ENCODE measurements at places on chromosomes 16 and 17.

DNA sequence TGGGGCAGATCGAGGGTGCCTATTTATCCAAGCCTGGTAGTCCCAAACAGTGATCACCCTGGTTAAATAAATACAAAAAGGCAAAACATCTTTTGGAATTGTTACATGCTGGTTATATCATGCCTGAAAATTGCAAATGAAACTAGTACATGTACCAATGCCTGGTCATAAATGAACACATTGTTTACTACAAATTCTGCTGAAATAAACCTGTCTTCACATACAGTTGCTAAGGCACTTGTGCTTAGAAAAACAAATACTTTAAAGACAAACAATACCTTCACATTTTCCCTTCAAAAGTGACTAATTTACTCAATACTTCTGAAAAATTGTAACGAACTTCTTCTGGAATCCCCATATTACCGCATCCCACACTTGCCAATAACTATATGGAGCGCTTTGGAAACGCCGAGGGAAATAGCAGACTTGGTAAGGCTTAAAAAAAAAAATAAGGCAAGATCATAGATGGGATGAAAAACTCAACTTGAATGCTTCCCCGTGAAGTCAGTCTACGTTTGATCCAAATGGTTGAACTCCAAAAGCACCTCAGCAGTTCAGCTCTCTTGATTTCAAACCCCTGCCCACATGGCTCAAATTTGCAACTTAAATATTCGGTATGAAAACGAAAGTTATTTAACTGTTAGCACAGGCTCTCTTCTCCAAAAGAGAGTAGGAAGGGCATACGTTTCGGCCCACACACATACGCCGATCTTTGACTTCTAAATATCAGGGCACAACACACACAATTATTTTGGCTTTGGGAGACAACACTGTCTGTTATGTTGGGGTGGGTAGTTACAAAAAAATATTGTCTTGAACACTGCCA lies 264.5 kb downstream of the NTN1 start:
- DNase-seq, result no peak

DNA sequence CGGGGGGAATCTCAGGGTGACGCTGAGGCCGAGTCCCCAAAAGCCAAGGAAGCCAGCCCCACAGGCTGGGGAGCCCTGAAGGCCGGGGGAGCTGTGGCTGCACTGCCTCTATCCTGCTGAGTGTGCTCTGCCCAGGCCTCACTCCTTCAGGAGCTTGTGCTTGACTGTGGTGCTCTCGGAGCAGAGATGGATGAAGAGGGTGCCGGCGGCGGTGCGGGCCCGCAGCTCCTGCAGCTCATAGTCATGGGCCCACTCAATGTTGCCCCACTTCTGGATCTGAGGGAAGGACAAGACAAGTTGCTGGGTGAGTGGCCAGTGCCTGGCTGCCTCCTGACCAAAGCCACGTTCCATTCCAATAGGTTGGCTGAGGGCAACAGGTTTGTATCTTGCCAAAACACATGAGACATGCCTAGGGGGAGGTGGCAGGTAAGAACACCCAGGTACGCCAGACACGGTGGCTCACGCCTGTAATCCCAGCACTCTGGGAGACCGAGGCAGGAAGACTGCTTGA lies 20.5 kb downstream of the ATPAF2 start:
- no peak for DNase-seq

GRCh38 chr17:54270499-54270898 lies 447.8 kb downstream of the KIF2B start:
- DNase-seq, result no peak

- no peak for DNase-seq
Measured at GRCh38 chr16:30079480-30079879, 3.7 kb downstream of the PPP4C start.

GRCh38 chr16:24070851-24071250 lies 185.3 kb upstream of the CACNG3 start:
- peak; percentile 85 for DNase-seq

GRCh38 chr16:87312008-87312407 lies 5.2 kb downstream of the C16orf95 start:
- no peak for DNase-seq

DNA sequence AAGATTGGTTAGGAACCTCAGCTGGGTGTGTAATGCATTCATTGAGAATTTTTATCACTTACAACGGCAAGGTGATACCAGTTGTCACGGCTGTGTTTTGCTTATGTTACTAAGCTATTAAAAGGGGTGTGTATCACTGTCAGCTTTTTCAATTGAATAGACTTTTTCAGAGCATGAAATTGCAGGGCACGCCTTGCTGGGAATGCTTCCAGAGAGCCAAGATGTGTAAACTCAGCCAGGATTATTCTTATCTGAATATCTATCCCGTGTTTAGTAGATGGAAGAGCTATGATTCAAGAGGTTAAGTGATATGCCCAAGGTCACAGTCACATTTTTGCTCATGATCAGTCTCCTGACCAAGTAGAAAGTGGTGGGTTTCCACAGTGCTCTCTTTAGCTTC lies 6.6 kb upstream of the TEKT3 start:
- no peak for DNase-seq

DNA sequence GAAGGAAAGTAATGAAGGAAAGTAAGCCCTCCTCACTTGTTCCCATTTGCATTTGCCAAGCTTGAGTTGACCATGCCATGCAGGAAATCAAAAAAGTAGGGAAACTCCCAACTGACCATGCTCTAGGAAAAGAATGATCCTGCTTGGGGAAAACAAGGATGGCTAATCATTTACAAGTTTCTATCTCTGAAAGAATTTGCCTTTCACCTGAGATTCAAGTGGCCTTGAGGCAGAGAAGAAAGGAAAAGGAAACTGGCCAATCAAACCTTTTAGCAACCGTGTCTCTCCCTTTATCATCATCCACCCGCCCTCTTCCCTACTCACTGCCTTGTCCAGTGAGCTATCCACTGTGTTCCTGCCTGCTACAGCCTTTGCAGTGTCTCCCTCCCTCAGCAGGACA lies 757.2 kb upstream of the SOX9 start:
- no peak for DNase-seq

- DNase-seq, result peak; percentile 74
Measured at GRCh38 chr16:3458852-3459361, 15.4 kb downstream of the NAA60 start.

GRCh38 chr17:13753154-13753553 lies 151.4 kb upstream of the HS3ST3A1 start:
- no peak for DNase-seq

GRCh38 chr17:33012522-33013033 lies 20.9 kb downstream of the SPACA3 start:
- DNase-seq, result no peak

DNA sequence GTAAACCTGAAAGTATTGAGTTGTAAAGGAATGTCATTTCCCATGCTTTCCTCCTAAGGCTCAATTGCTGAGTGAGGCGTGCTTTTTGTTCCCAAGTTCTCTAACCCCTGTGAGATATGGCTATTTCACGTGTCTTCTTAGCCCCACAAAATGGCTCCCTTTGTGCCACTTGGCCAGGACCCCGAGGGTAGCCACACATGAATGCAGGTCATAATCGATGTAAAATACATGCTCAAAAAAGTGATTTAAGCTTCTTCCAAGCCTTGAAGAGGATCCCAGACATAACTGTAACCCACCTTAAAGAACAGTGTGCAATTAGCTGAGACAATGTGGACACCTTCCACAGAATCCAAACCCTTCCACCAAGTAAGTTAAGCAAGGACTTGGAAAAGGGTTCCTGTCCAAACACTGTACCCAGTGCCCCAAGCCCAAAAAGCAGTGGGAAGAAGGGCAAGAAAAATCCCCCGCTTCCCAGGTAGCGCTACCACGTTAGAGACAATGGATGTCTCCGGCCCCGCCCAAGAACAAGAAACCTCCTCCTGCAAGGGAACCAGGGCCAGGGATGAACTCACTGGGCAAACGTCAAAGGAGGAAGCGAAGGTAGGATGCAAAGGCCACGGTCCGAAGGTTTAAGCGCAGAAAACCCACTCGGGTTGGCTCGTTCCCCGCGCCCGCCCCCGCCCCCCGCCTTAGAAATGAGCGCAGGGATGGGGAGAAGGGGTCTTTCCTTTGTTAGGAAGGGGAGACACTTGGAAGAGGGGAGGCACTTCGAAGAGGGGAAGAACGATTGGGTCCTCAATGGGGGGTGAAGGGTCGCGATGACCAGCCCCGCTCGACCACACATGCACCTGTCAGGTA lies 1.2 kb downstream of the JPT1 start:
- peak; percentile 69 for DNase-seq

DNA sequence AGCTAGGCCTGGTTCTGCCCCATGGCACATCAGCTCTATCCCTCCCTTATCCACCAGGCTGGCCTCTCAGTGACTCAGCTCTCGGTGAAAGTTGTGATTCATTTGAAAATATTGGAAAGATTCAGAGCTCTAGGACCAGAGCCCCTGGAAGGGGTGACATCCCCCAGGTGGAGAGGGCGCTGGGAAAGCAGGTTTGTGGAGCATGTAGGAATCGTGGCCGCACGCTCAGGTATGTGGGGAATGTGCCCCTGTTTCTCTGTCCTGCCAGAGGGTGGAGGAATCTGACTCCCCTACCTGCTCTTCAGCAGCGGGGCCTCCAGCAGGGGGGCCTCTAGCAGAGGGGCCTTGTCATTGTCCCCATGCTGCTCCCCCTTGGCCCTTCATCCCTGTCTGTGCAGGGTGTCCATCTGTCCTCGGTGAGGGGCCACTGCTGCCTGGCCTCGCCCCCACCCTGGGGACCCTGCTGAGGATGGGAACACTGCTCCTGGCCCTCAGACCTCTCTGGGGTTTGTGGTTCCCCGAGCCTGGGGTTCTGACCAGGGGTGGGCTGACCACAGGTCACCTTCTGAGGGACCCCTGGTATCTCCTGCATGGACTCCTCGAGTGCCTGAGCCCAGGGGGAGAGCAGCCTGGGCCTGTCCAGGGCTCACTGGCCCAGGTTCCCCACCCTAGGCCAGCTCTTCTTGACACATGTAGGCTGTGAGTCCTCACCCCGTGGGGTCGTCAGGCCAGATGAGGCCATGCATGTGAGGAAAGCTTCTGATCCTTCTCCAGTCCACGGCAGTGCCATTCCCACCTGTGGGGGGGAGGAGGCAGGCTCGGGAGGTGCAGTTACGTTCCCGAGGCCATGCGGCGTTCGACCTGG lies 47.5 kb downstream of the NT5M start:
- no peak for DNase-seq

DNA sequence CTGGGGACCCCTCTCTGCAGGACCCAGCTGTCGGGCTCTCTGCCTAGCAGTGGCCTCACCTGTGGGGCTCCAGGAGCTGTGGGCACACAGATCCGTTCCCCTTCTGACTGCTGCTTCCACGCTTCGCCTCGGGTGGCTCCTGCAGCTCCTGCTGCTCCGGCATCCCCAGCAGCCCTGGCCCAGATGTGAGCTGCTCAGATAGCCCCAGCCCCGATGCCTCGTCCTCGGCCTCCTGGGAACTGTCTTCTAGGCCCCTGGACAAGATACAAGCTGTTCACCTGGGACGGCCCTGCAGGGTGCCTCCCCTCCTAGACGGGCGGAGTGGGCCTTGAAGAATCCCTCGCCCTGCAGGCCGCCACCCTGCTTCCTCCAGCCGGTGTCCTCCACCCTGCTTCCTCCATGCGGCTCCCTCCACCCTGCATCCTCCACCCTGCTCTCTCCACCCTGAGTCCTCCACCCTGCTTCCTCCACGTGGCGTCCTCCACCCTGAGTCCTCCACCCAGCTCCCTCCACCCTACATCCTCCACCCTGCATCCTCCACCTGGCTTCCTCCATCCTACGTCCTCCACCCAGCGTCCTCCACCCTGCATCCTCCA lies 11.0 kb downstream of the EMC6 start:
- peak; percentile 30 for DNase-seq

GRCh38 chr16:30092373-30093010 lies 768 bp upstream of the TBX6 start:
- DNase-seq, result peak; percentile 94

- DNase-seq, result no peak
Measured at GRCh38 chr16:80080287-80080851, 460.4 kb upstream of the DYNLRB2 start.

DNA sequence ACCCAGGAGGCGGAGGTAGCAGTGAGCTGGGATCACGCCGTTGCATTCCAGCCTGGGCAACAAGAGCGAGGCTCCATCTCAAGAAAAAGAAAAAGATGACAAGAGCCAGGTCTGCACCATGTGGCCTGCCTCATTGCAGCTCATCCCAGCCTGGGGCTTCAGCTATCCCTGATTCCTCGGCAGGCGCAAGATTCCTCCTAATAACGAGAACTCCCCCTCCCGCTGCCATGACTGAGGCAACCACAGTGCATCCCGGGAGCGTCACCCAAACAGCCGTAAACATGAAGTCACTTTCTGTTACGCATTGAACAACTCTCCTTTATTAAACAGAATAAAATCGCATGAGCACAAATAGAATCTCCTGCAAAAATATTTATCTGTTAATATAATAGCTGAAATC lies 120.6 kb downstream of the MGAT5B start:
- DNase-seq, result no peak

DNA sequence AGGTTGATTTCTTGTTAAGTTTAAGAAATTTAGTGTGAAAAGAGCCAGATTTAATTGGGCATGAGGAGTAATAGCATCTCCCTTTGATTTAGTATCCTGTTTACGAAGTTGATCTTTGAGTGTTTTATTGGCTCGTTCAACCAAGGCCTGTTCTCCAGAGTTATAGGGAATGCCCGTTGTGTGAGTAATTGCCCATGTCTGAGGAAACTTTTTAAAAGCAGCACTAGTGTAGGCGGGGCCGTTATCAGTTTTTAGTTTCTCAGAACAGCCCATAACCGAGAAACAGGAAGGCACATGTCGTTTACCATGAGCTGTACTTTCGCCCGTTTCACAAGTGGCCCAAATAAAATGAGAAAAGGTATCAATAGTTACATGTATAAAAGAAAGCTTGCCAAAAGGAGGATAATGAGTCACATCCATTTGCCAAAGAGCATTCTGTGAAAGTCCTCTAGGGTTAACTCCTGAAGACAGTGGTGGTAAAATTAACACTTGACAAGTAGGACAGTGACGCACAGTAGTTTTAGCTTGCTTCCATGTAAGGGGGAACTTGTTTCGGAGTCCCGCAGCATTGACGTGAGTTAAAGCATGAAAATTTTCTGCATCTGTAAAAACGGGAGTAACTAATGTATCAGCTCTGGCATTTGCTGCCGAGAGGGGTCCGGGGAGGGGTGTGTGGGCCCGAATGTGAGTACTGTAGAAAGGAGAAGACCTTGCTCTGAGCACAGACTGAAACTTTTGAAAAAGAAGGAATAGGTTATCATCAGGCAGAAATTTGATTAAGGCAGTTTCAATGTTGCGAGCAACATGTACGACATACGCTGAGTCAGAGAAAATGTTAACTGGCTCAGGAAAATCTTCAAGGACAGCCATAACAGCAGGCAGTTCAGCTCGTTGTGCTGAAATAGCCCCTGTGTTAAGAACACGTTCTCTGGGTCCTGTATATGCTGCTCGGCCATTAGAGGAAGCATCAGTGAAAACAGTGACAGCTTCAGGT lies 18.5 kb upstream of the KCTD5 start:
- peak; percentile 72 for DNase-seq

DNA sequence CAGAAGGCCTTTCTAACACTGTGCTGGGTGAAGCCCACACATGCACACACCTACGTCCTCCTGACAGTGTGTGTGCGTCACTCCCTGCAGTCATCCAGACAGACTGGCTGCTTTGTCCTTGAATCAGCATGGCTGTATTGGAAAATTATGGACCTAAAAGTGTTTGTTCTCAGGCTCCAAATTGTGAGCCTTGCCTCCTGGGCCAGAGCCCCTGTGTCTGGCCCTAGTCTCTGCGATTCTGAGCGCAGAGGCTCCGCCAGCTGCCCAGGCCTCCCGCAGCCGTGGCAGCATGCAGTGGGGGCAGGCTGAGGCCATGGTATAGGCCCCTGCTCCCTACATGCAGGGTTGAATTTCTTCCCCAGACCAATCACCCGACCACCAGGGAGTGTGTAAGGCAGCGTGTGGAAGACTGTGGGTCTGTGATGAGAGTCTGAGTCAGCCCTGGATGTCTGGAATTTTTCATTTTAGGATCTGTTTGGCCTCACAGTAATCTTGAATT lies 166.9 kb downstream of the LGALS9B start:
- no peak for DNase-seq
